Activated effector memory CD4-positive, alpha-beta T cell treated with Interleukin-2 at 50 U/mL for 16 hours (primary cell): ENCODE measurements at places on chromosomes 12 and 14.

DNA sequence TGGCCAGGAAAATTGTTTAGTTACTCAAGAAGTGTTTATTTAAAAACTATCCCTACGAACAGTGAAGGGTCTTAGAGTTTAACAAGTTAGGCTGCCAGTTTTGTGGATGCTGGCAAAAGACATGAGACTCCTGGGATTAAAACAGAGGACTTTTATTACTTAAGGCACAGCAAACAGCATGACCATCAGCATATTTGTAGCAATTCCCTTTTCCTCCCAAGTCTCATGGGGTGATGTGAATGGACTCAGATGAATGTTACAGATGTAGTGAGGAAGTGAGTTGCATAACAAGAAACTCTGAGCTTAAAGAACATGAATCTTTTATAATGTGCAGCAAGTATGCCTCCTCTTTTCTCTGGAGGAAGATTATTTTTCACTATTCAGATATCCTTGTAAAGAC, 695.8 kb downstream of the RPS29 start:
- no peak for DNase-seq

DNA sequence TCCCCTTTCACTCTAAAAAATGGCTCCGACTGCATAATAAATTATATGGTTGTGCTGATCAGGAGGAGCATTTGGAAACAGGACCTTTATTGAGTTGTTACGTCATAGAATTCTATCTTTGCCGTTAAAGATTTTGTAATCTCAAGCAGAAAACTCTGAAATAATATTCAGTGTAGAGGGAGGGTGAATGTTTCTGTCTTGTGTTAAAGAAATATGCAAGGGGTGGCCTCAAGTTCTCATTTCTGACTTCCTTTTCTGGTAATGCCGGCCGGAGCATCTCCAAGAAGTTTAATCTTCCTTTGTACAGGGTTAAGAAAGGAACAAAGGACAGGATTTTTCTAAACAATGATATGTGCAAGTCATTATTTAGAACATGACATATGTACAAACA, 165.1 kb downstream of the SLC38A4 start:
- no peak for DNase-seq

- no peak for DNase-seq
Measured at GRCh38 chr12:50928392-50928791, 24.0 kb upstream of the HIGD1C start.

DNA sequence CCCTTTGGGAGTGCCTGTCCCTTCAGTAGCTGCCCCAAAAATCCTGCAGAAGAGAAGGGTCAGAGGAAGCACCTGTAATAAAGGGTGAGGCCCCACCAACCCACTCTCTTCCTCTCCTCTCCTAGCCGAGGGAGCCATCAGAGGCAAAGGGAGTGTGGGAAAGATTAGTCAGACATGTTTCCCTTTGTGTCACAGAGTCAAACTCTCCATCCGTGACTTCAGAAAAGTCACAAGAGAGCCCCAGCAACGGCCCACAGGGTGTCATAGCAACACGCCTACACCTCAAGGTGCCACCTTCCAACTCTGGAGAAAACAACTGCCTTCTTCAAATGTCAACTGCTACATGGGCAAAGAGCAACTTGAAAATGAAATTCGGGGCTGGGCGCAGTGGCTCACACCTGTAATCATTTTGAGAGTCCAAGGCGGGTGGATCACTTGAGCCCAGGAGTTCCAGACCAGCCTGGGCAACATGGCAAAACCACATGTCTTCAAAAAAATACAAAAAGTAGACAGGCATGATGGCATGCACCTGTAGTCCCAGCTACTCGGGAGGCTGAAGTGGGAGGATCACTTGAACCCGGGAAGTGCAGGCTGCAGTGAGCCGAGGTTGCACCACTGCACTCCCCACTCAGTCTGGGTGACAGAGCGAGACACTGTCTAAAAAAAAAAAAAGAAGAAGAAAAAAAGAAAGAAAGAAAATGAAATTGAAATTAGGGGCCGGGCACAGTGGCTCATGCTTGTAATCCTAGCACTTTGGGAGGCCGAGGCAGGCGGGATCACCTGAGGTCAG, 17.7 kb upstream of the CD27 start:
- DNase-seq, result peak; percentile 61

DNA sequence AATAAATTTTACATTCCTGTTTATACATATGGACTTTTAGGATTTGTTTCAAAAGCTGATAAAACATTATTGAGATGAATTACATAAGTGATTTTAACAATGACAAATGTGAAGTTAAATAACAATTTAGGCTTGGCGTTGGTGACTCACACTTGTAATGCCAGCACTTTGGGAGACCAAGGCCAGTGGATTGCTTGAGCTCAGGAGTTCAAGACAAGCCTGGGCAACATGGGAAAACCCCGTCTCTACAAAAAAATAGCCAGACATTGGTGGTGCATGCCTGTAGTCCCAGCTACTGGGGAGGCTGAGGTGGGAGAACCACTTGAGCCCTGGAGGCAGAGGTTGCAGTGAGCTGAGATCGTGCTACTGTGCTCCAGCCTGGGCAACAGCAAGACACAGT, 7.4 kb downstream of the ACOT2 start:
- no peak for DNase-seq

- no peak for DNase-seq
Measured at GRCh38 chr12:109670731-109671130, 42.9 kb upstream of the FAM222A start.

DNA sequence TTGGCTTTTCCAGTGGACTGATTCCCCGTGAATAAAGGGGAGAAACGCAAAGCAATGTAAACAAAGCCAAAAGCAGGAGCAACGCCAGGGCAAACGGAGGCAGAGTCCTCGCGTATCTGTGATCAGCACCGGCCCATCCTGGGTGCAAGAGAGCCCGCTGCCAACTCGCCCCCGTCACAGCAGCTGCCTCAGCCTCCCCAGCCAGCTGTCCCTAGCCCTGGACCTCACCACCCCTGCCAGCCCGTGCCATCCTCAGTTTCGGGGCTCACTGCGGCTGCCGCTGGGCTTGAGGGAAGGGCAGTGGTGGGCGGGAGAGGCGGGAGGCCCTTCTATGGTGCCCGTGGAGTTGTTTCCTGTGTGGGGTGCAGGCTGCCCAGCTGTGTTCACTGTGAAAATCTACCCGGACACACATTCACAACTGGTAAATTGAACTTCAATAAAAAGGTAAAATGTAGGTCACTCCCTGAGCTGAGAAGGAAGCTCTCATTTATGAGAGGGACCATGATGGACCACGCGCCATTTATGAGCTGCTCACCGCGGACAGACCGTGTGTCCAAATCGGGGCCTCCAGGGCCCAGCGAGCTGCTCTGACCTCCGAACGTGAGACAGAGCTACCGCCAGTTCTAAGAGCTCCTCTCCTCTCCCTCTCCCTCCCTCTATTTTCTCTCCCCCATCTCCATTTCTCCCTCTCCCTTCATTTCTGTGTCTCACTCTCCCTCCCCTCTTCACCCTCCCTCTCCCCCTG, 330.5 kb upstream of the SFSWAP start:
- DNase-seq, result no peak
